Left kidney (tissue), 8 donors: ENCODE measurements at places on chromosomes 3 and 15. TPM values are rescaled to one million over a fixed set of nuclear protein-coding genes. Genes with fewer than 3 reads are reported as not detected.

- no peak for DNase-seq
These were observed 41.8 kb downstream of the SLMAP start for GRCh38 chr3:57797701-57798487.

DNA sequence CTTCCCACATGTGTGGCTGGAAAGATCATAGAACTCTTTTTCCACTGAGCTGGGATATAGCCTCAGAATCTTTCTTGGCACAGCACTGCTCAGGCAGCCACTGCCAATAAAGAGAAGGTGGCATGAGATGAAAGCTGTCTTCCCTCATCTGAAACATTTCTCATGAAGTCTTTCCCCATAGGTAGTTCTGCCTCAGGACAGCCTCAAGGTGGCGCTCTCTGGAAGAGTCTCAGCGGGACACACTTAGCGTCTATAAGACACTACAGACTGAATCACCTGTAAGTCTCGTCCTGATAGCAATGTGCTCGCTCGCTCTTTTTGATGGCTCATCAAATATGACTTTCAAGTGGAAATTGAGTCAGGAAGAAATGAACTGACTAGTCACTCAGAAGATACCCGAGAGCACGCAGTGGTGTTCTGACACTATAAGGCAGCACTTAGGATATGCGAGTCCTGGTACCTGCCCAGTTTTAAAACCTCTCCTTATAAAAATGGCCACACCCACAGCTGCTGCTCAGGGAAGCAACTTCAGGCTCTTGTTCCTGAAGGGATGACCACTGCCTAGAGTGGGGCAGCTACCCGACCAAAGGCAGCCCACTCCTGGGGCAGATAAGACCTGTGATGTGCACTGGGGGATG is 269.5 kb downstream of the SUCLG2 start:
- DNase-seq: peak; percentile 36

DNA sequence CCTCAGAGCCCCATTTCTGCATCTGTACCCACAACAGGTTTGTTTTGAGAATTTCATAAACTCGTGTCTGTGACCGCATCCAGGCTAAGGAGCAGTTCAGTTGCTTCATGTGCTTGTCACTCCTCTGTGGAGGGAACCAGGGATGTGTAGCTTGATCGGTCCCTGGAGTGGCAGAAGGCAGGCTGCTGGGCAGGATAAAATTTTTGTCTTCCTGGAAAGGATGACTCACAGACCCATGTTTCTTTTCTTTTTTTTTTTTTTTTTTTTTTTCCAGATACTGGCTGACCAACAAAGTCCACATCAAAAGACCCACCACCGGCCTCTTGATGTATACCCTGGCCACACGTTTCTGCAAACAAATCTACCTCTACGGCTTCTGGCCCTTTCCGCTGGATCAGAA is 70.1 kb downstream of the ST8SIA2 start:
- no peak for DNase-seq

GRCh38 chr15:51622604-51623370 is at the start of gene DMXL2:
Gene DMXL2 (minus strand): TSS chr15:51622771. CDS start chr15:51622545, 226 bp downstream.
- DNase-seq: peak; percentile 88

Gene MESP1
- polyA plus RNA-seq: 0.52 TPM

DNA sequence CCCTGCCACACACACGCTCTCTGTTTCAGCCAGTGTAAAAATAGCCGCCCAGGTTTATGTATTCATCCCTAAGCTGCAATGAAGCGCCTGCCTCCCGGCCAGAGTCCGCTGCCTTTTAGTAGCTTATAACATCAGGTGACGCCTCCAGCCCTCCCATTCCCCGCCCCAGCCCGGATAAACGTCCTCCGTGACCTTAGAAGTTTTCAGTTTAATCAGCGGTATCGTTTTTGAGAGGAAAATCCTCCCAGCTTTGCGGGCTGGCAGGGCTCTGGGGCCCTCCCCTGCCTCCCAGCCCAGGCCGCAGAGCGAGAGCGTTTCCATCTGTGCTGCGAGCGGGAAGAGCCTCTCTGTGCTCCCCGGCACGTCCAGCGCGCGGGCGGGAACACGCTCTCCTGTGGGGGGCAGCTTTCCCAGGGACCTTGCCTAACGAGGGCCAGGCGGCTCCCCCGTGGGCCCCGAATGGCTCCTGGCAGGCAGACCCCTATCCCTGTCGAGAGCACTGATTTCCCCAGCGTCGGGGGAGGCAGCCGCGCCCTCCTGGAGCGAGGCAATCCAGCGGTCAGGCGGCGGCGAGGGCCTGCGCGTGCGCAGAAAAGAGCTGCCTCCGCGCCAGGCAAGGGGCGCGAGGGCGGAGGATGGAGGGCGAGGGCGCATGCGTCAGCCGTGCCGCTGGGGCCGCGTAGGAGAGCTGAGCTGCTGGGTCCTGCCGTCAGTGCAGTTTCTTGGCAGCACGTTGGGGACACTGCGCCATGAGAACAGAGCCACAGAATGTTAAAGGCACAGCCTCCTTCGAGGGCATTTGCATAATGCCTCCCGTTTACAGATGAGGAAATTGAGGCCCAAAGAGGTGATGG is 71.1 kb downstream of the CCNL1 start:
- peak; percentile 94 for DNase-seq

DNA sequence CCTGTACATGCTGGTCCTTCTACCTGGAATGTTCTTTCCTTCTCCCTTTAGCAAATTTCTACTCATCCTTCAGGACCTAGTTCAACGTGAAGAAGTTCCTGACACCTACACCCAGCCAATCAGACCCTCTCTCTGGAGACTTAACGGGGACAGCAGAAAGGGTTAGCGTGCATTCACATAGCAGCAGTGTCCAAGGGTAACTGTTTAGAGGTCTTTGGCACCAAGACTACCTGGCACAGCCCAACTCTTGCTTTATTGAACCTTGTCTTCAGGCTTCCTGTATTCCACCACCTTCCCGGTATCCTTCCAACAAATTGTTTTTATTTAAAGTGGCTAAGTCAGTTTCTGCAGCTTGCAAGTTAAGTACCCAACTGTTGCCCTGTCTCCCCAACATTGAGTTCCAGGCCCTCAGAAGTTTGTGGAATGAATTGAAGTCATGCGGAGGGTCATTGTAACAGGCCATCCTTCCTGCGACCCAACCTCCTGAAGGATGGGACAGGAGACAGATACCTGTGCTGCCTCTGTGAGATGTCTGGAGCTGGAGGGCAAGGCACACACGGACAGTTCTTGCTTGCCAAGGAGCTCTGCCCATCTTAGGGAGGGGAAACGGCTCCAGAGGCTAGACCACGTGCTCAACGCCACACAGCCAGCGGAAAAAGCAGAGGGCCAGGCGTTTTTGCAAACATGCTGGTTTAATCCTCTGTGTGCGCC is 14.4 kb upstream of the WNT7A start:
- DNase-seq: no peak

DNA sequence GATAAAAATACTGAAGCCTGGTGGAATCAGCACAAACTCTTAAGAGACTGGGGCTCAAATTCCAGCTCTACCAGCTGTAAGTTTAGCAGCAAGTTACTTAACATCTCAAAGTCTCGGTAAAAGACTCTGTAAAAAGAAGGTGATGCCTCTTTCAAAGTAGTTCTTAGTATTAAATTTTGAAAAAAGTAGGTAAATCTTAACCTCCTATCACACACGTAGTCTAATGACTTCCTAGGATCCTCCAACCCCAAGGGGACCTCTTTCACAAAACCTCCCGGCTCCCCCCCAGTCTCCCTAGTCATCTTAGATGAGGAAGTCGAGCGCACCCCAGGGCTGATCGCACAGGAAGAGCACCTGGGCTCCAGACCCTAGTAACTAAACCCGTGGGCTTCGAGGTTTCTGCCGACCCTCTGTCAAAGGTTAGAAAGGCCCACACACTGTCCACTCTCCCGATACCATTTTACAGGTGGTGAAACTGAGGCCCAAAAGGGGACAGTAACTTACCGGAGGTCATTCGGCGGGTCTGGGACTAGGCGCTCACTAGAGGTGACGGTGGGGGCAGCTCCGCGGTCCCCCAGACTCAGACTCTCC is 427 bp downstream of the MBD4 start:
- no peak for DNase-seq

DNA sequence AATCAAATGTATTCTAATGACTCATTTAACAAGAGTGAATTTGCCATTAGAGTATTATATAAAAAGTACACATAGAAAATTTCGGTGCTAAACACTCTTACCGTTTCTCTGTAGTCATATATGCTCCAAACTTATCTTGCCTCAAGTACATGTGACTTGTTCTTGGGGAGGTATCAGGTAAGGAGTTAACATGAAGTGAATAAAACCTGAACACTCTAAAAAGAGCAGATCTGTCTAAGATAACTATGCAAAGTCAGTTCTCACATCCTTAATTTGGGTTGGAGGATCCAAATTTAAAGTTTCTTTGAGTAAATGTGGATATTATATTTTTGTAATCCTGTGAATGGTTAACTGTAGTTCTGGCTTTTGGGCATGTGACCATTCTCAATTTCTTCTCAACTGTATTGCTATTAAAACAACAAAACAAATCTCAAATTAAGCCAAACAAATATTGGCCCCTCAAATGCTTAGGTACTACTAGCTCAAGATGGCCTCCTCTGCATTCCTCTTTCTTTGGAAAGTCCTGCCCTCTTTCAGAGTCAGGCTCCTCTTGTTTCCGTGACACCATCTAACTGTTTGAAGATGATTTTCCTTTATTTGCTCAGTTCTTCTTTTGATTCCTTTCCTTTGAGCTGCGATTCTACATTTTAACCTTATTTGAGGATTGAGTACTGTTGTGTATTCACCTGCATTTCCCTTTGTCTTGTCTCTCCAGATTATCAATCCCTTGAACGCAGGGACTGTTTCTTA is 4.2 kb downstream of the EDEM1 start:
- DNase-seq: no peak

GRCh38 chr3:111594781-111595180 is 365 bp downstream of the ZBED2 start:
- DNase-seq: no peak

Gene PYGO1
- polyA plus RNA-seq: 20.9 TPM

- DNase-seq: no peak
These were observed 45.6 kb downstream of the DCBLD2 start for GRCh38 chr3:98855806-98856400.

- DNase-seq: no peak
These were observed 60.6 kb upstream of the RYK start for GRCh38 chr3:134311265-134311664.

DNA sequence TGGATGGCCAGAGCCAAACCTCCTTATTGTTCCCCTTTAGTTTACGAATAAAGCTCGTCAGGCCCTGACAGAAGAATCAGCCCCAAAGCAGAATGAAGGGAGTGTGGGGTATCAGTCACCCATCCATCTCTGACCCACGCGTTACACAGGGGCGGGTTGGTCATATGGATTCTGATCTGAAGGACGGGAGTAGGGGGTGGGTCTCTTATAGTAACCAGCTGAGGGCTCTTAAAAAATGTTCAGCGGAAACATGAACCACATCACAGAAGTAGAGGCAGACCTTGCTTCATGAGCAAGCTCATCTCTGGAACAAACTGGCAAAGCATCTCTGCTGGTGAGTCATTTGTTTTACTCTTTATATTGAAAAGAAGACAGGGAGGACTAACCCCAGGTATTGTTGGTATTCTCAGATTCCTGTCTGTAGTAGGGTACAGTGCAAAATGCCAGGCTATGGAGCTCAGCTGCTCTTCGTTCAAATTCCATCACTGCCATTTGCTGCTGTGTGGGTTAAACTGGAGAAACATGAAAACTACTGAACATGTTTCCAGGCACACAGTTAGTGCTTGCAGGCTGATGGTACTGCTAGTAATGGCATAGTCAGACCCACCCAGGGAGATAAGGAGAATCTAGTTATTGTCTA is at the start of gene CXCR6:
Gene CXCR6, plus strand, starts transcription at position 258 of the 640 bp plus-strand sequence. CDS start 3,018 bp downstream, outside the sequence.
- no peak for DNase-seq

Gene FETUB
- 0.28 TPM for polyA plus RNA-seq

GRCh38 chr3:170502297-170502696 is 83.6 kb downstream of the SLC7A14 start:
- no peak for DNase-seq

Gene PLSCR5
- not detected for polyA plus RNA-seq

DNA sequence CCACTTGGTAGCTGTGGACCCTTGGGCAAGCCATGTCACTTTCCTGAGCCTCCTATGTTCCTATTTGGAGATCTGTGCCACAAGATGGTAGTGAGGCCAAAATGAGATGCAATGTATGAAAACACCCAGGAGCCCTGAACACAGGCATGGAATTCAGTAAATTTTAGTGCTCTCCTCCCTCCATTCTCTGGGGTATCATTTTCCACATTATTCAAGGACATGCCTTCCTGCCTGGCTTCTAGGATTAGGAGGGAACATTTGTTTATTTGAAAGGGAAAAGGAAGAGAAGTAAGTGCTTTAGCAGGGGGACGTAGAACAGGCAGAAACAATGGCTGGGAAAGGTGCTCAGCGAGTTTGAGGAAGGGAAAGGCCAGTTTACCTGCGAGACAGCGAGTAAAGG is 98.8 kb downstream of the ATG7 start:
- DNase-seq: no peak

- DNase-seq: no peak
These were observed 12.8 kb downstream of the SPTSSB start for GRCh38 chr3:161358488-161358887.

DNA sequence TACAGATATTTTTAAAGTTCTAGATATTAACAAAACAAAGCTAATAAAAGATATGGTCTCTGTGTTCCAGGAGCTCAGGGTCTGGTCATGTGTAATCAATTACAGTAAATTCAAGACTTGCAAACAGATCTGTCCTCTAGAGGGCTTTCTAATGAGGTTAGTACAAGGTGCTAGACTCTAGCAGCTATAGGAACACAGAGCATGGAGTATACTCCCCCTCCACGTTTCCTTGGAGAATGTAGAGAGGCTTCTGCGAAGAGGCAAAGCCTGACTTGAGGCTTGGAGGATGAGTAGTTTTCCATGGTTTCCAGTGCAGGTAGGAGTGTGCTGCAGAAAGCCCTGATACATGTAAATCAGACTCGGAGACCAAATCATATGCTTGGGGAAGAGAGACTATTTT is 32.7 kb upstream of the DLG1 start:
- DNase-seq: no peak
